ENCODE measurements at places on chromosomes 12 and 14.

DNA sequence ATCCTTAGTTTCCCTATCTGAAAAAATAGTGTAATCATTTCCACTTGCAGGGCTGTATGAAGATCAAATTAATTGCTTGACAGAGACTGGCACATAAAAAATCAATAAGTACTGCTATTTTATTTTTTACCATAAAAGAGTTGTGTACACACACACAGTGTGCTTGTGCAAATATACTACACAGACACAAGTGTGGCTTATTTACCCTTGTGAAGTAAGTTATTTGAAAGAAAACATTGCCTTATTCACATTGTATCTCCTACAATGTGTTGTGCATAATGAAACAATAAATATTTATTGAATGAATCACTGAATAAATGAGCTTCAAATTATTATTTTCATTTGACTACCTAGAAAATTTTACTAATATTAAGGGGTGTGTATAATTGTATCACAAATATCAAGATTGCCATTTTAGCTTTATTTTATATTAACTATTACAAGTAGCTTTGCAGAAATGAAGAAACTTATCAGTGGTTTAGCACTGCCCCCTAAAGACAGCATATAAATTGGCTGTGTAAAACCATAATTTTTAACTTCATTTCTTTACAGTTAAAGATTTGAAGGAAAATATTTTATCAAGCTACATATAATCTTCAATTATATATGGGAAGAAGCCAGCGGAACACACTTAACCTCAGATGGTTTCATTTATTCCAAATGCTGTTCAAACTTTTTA lies 11.3 kb downstream of the GARIN6 start:
- peak; percentile 7 for DNase-seq

GRCh38 chr14:64855721-64856528 lies 23.8 kb downstream of the SPTB start:
- no peak for DNase-seq

DNA sequence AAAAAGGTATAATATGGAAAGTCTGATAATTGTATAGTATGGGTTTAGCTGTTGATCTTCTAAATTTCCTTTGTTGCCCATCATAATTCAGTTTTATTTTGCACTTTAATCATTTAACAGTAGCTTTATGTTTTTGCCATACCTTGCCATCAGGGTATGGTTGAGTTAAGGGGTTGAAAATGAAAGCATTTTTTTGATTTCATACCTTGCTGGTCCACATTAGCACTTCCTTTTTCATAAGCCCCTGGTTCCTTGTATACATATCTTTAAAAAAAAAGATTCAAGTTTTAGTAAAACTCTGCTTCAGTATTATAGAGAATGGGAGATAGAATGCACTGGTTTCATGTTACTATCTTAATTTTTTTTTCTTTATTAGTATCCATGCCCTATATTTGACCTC lies 71.1 kb downstream of the MIPOL1 start:
- no peak for DNase-seq

- DNase-seq, result no peak
Measured at GRCh38 chr12:56042843-56043242, 1.1 kb downstream of the RPS26 start.

DNA sequence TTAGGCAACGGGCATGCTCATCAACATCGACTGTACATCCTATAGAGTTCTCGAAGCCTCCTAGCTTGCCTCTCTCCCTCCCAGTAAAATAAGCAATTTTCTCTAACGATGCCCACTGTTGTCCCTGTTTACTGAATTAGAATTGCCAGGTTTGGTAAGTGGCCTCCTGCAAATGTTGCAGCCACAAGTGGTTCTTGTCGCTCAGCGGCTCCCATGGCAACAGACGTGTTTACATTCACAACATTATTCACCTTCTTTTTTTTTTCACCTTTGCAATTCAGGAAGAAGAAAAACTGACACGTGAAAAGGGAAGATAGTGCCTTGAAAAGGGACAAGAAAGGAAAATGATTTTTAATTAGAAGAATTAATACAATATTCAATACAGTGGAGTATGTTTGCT lies 100.9 kb upstream of the PKP2 start:
- no peak for DNase-seq

DNA sequence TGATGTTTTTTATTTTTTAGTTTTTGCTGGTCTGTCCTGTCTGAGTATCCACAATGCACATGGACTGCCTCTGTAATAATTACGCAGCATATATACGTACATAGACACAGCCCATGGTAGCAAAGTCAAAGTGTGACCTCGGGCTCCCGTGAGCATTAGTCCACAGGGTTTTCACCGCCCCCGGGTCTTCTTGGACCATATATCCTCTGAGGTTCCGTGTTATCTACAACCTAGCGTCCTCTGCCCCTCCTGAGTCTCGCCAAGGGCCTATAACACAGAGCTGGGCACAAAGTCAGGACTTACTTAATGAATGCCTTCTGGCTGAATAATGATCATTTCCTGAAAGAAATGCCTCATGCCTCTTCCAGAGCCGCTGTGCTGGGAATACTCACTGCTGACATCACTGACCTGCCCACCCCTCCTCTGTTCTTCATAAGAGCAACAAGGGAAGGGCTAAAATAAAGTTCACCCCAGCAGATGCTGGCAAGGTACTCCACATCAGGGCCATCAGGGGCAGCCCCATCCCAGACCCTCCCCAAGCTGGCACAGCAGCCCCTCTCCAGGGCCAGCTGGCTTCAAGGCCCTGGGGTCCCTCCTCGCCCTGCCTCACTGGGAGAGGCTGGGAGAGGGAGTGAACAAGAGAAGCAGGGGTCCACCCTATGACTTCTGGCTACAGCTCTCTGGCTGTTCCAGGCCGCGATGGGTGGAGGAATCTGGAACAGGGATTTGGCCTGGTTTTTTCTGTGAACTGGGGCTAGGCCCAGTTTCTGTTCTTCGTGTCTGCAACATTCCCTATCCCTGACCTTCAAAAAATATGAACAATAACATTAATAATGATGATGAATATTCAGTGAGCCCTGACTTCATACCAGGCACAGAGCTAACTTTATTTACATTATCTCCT lies 7.9 kb downstream of the HDAC7 start:
- DNase-seq, result no peak

- DNase-seq, result no peak
Measured at GRCh38 chr14:35741345-35742031, 67.6 kb downstream of the RALGAPA1 start.

- DNase-seq, result no peak
Measured at GRCh38 chr14:96554315-96554910, 52.2 kb downstream of the PAPOLA start.

DNA sequence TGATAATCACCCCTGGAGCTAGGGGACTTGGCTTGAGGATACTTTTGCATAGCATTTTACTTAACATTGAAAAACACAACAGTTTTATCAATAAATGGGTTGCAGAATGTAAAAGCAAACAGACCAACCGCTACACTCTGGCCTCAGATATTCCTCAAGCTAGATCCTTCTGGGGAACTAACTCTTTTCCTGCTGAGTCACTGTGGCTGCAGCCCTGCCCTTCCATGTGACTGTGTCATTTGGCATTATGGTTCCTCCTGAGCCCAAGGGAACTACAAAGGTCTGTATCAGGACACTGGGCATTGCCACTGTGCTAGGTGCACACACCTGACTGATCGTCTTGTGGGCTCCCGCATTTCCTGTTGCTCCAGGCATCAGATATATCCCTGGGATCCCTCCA lies 56.6 kb downstream of the TTC9 start:
- DNase-seq, result no peak

DNA sequence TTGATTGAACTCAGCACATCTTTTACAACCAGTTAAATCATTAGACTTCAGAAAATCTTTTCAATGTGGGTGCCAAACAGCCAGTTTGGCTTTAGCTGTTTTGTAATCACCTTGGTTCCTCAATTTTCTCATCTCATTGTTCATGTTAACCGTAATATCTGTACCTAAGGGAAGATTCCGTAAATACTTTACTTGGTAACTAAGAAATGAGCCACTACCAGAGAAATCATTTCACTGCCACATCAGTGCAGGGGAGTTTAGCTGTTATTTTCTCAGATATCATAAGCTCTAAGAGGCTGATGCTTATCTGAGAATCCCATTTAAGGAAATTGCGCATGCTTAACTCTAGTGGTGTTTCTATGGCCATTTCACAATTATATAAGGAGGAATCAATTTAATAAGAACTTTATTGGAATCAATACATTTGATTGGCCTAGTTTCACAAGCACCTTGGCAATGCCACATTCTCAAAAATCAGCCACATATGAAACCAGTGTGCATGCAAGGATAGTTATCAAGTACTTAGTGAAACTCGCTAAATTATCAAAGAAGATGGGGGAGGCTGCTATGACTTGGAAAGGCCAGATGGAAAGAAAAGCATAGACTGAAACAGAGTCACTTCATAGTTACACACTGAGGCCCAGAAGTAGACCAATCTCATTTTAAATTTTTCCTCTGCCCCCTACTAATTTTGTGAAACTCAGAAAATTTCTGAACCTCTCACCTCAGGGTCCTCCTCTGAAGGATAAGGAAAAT lies 28.1 kb upstream of the IL22 start:
- DNase-seq, result no peak

DNA sequence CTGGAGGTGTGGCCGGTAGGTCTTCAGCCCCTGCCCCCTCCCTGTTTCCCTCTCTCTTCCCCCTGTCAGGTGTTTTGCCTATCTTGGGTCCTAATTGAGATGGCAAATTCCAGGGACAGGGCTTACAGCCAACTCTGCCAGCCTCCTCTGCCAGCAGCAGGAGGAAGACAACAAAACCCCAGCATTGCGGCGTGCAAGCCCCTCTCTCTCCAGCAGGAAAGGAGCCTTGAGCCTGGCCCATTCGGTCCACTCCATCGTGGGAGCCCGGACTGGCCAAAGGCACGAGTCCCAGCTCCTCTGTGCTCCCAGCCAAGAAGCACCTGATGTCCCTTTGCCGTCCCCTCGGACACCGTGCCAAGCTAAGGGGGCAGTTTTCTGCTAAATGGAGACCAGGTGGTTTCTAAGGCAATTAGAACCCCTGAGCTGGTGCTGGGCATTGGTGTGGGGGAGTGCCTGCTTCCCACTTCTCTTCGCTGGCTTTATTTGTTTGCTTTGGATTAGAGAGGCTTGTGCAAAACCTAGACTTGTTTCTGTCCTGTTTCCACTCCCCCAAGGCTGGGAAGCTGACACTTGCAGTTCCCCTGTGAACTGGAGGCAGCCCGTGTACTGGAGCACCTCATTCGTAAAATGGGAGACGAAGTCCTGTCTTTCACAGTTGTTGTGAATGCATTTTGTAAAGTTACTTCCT lies 57.1 kb upstream of the LHX5 start:
- DNase-seq, result no peak

GRCh38 chr12:105942281-105942680 lies 196.5 kb downstream of the NUAK1 start:
- DNase-seq, result no peak

- DNase-seq, result no peak
Measured at GRCh38 chr14:106210650-106211049, 684.3 kb downstream of the TMEM121 start.

GRCh38 chr12:84912198-84913128 lies at the start of gene SLC6A15:
Gene SLC6A15 (minus strand): TSS chr12:84912799. CDS start chr12:84892120, 20,679 bp downstream.
- DNase-seq, result no peak
